ENCODE measurements at places on chromosomes 4 and X. TPM values are rescaled to one million over a fixed set of nuclear protein-coding genes. Genes with fewer than 3 reads are reported as not detected.

GRCh38 chrX:30906726-30907125, 17.7 kb upstream of the TAB3 start:
- no peaks in the 10 kb centered on the region for H3K27me3 ChIP-seq
- H3K4me1 ChIP-seq = peaks cover 6% of the 10 kb centered on the region
- H3K36me3 ChIP-seq = no peaks in the 10 kb centered on the region
- no peak overlapping the region for H3K4me3 ChIP-seq

- no peaks in the 10 kb centered on the region for H3K36me3 ChIP-seq
- peaks cover 3% of the 10 kb centered on the region for H3K27me3 ChIP-seq
- no peak overlapping the region for H3K27ac ChIP-seq
- no peaks in the 10 kb centered on the region for H3K4me1 ChIP-seq
- H3K4me3 ChIP-seq = no peak overlapping the region
Observed at GRCh38 chr4:87505862-87506261, 23.3 kb downstream of the SPARCL1 start.

GRCh38 chr4:153204728-153205648, 745 bp downstream of the TRIM2 start:
- H3K27ac ChIP-seq = no peak overlapping the region
- H3K4me3 ChIP-seq = no peak overlapping the region
- H3K27me3 ChIP-seq = peaks cover 19% of the 10 kb centered on the region
- no peak for DNase-seq
- peaks cover 5% of the 10 kb centered on the region for H3K4me1 ChIP-seq

- DNase-seq = no peak
- H3K36me3 ChIP-seq = peaks cover 41% of the 10 kb centered on the region
- H3K27me3 ChIP-seq = no peaks in the 10 kb centered on the region
- peak overlapping the region; percentile 78 for H3K4me3 ChIP-seq
- H3K27ac ChIP-seq = peak overlapping the region; percentile 91
- peaks cover 3% of the 10 kb centered on the region for H3K4me1 ChIP-seq
Observed at GRCh38 chr4:120065974-120066516, 603 bp downstream of the MAD2L1 start.

Gene FGFBP1
- not detected for total RNA-seq
